ENCODE measurements at places on chromosomes 6 and 20. TPM values are rescaled to one million over a fixed set of nuclear protein-coding genes. Genes with fewer than 3 reads are reported as not detected.

The FOXC1 gene
- total RNA-seq, result 1.5 TPM

DNA sequence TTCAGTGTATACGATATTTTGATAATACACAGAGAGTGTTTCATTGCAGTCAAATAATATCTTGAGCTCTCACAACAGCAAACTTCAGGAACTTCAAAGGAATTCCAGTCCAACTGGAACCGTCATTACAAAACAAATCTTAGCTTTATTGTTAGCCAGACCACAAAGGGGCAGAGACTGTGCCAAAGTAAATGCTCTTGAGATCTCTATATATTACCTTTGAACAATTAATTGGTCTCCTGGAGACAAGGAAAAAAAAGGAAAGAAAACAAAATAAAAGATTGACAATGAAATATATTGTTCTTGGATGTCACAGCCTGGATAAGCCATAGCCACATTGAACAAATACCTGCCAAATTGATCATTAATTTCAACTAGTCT is 70.0 kb downstream of the FOXC1 start:
- DNase-seq, result no peak

DNA sequence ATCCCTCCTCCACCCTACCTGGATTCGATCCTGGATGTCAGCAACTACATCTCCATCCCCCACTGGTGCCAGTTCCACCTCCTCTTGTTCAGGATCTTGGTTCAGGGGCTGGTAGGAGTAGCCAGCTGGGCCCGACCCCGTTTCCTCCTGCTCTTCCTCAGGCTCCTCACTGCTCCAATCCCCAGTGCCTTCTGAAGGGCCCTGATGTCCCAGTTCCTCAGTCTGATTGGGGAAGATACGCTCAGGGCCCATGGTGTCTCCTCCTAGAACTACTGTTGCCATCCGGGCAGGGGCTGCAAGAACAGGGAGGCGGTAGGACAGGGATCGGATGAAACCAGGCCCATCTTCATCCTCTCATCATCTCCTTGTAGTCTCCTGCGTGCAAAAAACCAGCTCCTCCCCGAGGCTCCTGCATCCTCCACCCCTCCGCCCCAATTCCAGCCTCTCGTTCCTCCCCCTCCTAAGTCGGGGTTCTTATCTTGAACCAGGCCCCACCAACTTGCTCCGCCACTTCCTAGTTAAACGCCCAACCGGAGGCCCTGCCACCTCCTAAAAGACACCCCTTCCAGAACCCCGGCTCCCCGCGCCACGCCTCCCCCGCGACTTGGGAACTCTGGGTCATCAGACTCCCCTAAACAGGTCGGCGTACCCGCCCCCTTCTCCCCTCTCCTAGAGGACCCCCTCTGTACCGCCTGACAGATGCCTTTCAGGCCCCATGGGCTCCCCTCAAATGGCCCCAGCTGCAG is 476 bp downstream of the MEA1 start:
- no peak for DNase-seq

DNA sequence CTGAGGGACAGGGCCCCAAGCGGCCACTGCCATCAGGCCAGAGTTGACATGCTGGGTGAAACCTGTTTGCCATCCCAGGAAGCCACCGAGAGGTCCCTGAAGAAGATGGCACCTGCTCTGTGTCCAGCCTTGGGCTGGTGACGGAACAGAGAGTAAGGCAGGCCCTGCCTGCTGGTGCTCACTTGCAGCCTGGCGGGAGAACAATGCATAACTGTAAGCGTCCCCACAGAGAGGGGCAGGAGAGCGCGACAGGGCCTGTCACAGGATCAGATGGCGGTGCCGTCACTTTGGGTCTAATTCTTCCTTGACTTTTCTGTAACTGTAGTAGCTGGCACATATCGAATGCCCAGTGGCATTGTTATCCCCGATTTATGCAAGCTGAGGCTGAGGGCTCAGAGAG is 29.0 kb upstream of the VSTM2L start:
- no peak for DNase-seq

The CST5 gene
- total RNA-seq, result not detected

DNA sequence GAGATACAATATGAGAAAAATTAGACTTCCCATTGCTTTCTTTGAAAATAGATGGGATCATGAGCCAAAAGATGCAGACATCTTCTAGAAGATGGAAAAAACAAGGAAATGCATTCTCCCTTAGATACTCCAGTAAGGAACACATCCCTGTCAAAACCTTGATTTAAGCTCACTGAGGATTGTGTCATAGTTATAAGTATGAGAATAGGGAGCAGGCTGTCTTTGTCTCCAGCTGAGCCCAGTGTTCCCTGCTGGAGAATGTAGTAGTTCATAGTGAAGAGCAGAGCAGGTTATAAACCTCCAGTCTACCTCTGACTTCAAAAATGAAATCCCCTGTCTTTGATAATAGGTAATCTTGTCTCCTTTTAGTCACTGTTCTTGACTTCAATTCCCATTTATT is 589.9 kb downstream of the PHF3 start:
- no peak for DNase-seq

DNA sequence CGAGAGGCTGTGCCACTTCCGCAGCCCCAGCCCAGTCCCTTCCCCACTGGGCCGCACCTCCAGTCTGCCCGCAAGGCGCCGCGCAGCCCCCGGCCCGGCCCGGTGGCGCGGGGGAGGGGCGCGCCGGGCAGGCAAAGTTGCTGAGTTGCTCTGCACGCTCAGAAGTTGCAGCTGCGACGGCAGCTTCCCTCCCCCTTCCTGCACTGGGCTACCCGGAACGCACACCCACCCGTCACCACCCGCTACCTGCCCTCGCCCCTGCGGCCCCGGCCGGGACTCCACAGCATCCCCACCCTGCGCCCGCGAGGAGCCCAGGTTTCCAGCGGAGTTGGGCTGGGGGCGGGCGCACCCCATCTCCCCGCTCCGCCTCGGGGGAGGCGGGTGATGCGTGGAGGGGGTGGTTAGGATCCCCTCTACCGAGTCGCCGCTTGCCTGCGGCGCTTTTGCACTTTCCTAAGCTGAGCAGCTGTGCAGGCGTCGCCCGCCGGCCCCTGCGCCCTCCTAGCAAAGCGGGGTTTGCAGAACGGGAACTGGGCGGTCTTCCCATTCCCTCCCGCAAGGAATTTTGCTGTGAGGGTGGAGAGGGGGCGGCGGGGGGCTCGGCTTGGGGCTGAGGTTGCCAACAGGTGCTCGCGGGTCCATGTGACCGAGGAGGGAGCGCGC is 55.9 kb upstream of the RREB1 start:
- peak; percentile 77 for DNase-seq

The BPIFB3 gene
- not detected for total RNA-seq

GRCh38 chr6:129981598-129981997 is 36.8 kb upstream of the L3MBTL3 start:
- no peak for DNase-seq

- DNase-seq, result no peak
Observed at GRCh38 chr20:23654717-23655116, 17.0 kb upstream of the CST3 start.

- no peak for DNase-seq
Observed at GRCh38 chr6:112241820-112242429, 12.4 kb downstream of the LAMA4 start.

- no peak for DNase-seq
Observed at GRCh38 chr6:21994821-21995220, 302.0 kb downstream of the PRL start.

- DNase-seq, result no peak
Observed at GRCh38 chr6:155196911-155197310, 66.9 kb upstream of the CLDN20 start.

The HECA gene
- total RNA-seq, result 33.5 TPM

DNA sequence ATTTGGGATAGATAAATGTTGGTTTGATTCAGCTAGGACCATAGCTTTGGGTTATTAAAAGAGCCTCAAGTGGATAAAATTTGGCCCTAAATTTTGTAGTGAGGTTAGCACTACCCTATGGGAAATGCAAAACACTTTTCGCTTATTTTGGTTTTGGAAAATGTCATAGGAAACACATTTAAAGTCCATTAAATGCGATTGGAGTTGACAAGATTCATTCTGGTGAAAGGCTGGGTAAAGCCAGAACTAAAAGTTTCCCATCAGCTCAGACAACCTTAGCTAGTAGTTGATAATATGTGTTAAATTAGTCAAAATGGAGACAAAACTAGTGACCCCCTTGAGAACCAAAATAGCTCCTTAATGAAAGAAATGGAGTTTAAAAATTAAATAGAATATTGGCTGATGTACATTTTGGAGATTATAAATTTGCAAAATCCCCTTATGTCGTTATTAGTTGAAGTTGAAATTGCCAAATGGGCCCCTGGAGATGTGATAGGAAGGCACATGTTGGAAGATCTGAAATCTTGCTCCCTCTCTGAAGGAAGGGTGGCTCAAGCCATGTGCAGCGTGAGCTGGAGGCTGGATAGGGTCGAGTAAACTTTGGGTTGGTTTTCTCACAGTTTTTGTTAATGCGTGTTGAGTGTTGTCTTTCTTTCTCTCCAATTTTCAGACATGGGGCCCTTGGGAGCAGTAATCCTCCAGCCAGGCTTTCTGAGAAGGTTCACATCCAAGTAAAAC is 72.8 kb downstream of the CD83 start:
- DNase-seq, result no peak

The SLC35D3 gene
- 1.4 TPM for total RNA-seq

- DNase-seq, result no peak
Observed at GRCh38 chr6:4491501-4492260, 284.5 kb upstream of the CDYL start.

- DNase-seq, result no peak
Observed at GRCh38 chr6:21067521-21067920, 526.0 kb upstream of the SOX4 start.

GRCh38 chr6:143811501-143812157 is 31.5 kb upstream of the LTV1 start:
- DNase-seq, result no peak

- no peak for DNase-seq
Observed at GRCh38 chr6:160131636-160132296, 10.2 kb downstream of the SLC22A1 start.

DNA sequence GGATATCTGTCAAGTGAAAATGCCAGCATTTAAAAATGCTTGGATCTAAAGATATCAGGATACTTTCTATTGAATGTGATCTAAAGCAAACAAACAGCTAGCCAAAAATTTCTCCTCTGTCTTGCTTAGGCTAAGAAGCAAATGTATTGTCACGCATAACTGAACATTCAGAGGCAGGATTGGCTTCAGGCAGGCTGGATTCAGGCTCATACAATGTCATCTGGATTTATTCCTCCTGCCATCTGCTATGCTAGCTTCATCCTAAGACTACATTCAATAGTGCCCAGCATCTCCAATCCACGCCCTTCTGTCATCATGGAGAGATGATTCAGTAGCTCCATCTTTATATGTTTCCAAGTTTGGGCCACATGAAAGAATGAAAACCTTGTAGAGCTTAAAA is 27.1 kb downstream of the PFDN4 start:
- DNase-seq, result no peak

GRCh38 chr20:5626603-5627002 is 123.6 kb upstream of the SHLD1 start:
- DNase-seq, result no peak

The BPIFB1 gene
- not detected for total RNA-seq

DNA sequence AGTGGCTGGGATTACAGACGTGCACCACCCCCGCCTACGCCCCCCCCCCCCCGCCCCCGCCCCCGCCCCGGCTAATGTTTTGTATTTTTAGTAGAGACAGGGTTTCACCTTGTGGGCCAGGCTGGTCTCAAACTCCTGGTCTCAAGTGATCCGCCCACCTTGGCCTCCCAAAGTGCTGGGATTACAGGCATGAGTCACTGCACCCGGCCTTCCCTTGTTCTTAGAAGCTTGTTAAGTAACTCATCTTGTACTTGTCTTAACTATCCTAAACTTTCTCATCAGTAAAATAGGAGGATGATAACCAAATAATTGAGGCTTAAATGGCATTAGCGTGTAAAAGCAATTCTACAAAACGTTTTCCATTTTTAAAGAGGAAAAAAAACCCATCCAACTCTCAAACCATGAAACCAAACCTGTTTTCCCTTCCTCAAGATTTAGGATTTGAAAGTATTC is 4.2 kb downstream of the CDYL start:
- no peak for DNase-seq

GRCh38 chr6:43962458-43962857 is 164.8 kb downstream of the MRPL14 start:
- DNase-seq, result no peak

DNA sequence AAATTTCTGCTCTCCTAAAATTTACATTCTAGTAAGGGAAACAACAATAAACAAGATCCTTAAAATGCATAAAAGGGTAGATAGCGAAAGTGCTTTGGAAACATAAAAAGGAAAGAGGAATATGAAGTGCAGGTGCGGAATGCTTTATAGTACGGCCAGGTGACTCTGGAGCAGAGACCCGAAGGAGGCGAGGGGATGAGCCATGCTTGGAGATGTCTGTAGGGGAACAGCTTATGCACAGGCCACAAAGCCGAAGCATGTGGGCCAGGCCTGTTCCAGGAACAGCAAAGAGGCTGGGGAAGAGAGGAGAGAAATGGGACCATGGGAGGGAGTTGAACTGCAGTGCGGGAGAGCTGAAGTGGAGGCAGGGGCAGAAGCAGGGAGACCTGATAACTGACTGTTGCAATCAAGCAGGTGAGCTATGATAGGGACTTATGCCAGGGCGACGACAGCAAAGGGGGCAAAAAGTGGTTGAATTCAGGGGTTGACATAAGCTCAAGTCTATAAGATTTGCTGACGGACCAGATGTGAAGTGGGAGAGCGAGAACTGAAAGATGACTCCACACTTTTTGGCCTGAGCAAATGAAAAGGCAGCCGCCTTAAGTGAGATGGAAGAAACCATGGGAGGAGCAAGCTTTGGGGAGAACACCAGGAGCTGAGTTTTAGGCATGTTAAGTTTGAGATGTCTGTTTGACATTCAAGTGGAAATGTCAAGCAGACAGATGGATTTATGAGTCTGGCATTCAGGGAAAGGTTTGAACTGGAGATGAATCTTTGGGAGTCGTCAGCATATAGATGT is 83.1 kb downstream of the CNBD2 start:
- DNase-seq, result no peak

The CPXM1 gene
- 0.54 TPM for total RNA-seq

GRCh38 chr6:81770381-81770780 is 17.9 kb upstream of the TENT5A start:
- DNase-seq, result no peak

GRCh38 chr6:3766214-3766613 is 14.7 kb upstream of the PXDC1 start:
- no peak for DNase-seq

The CLDN20 gene
- total RNA-seq, result not detected

- DNase-seq, result no peak
Observed at GRCh38 chr20:20466341-20466879, 98.5 kb downstream of the INSM1 start.

- no peak for DNase-seq
Observed at GRCh38 chr6:43966853-43967718, 160.2 kb downstream of the MRPL14 start.

GRCh38 chr20:56362833-56363413 is 4.1 kb downstream of the FAM210B start:
- DNase-seq, result no peak

Measured in sigmoid colon (tissue), 7 donors.